ENCODE measurements at places on chromosomes 5 and 9.

DNA sequence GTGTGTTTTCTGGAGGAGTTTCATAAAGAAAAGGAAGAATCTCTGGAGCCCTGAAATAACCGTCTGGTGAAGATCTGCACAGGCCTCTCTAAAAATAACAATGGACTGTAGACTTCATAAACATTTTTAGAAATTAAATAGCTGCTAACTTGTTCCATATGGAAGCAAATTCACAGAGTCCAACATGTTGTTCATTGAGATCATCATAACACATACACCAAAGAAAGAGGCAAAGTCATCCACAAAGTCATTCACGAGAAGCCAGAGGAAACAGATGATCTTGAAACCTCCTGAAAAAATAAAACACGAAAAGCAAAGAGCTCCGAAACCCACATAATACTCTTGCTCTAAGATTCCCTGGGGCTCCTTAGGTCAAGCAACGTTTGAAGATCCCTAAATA, 347.8 kb downstream of the EFNA5 start:
- DNase-seq = no peak

GRCh38 chr5:132221781-132222648, 5.6 kb downstream of the P4HA2 start:
- peak; percentile 69 for DNase-seq

DNA sequence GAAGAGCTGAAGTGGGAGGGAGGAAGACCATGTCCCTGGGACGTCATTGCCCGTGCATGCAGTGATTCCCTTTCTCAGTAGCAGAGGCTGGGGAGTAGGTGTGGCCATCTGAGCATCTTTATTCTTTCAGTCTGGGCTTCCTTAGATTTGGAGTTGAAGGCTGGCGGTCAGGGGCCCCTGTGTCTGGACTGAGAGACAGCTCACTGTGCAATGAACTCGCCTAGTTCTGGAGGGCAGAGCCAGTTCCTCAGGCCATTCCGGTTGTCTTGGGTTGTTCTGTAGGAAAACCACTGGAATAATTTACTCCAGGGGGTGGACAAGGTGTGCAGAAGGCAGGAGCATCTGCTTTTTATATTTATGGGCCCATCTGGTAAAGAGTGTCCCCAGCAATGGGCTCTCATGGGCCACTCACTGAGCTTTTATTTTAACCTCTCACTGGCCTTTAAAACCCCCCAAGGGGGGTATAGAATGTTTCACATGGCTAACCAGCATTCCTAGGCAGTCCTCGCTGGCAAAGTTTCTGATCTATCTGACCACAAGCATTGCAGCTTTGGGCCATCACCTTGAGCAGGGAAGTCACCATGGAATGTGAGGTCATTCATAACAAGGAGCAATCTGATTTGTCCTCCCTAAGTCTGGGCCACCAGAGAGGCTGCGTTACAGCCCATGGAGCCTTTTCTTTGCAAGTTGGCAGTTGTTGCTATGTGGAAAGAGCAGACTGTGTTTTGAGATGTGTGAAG, 9.2 kb downstream of the STC2 start:
- DNase-seq = no peak

DNA sequence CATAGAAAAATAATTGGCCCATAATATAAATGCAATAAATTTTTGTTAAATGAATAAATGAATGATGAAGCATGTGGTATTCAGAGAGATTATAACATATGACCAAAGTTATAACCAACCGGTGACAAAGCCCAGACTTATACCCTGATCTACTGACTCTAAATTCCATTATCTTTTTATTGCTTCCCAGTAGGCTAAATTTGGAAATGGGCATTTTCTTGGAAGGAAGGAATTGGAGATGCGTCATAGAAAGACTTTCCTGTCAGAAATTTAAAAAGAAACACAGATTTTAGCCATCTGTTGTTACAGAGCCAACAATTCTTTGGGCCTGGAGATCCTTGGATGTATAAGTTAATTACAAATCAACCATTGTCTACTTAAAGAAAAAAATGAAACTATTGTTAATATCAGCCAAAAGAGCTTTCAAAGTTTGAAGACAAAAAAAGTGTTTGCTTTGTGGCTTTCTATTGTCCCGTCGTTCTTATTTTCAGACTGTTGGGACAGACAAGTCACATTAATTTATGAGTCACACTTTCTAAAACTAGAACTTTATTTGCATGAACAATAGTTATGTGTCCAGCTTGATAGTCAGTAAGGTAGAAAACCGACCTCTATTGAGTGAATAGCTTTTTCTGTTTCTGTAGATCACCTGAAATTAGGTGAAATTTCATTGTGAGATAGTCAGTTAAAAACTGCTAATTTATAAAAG, 428.7 kb downstream of the GABRG2 start:
- no peak for DNase-seq
